SK-N-DZ (cell line): ENCODE measurements at places on chromosomes 1 and 21.

DNA sequence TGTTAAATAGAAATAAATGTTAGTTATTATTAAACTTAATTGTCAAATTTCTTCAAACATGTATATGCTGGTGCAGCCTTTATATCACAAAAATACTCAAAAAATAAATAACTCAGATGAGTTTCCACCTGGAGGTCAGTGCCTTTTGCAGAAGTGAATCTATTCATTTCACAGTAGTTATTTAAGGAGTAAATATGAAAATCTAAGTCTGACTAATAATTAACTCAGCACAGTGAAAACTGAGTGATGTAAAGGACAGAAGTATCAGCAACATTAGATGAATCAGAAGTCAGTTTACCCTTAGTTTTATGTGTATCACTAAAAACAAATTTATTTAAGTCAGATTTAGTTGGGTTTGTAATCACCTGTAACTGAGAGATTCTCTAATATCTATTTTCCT lies 2135.4 kb downstream of the MRPL39 start:
- no peak for DNase-seq

GRCh38 chr1:197469620-197470210 lies 201.7 kb downstream of the CRB1 start:
- no peak for DNase-seq

DNA sequence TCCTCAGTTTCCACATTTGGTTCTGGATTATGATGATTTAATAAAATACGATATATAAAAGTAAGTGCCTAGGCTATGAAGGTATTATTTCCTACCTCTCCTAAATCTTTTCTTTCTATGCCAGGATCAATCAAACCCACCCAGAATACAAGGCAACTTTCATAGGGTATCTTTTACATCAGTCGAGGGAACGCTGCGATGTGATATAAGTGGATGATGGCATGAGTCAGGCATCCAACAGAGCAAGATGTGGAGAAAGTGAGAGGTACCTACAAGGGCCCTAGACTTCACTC lies 781 bp downstream of the TTLL7 start:
- DNase-seq, result no peak

DNA sequence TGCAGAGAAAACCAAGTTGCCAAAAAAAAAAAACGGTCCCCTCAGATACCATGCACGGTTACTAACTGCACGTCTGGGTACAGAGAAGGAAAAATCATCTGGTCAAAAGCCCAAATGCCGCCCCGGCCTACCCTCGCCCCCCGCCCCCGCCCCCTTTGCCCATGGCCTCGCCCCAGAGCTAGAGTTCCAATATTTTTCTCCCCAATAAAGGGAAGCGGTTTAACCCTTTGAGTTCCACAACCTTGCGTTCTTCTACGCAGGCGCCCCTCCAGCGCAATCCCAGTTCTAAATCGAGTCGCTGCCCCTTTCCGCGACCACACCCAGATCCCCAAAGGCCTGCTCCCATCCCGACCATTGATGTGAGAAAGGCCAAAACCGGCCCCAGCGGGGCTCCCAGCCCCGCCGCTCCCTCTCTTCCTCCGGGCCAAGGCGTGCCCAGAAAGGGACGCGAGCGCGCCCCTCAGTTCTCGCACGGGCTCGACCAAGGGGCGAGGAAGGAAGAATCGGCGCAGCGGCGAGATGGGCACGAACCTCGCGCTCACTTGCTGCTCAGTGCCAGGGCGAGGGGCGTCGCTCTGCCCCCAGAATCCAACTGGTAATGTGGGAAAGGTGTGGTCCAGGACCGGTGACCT lies 797 bp downstream of the WDR47 start:
- DNase-seq, result peak; percentile 13

- no peak for DNase-seq
Measured at GRCh38 chr1:46613661-46614603, 2.7 kb downstream of the MOB3C start.

- DNase-seq, result no peak
Measured at GRCh38 chr1:109814993-109815786, 51.5 kb upstream of the EPS8L3 start.

GRCh38 chr1:231702331-231702730 lies 75.7 kb downstream of the DISC1 start:
- no peak for DNase-seq

GRCh38 chr1:225460021-225460736 lies 32.3 kb upstream of the LBR start:
- no peak for DNase-seq

DNA sequence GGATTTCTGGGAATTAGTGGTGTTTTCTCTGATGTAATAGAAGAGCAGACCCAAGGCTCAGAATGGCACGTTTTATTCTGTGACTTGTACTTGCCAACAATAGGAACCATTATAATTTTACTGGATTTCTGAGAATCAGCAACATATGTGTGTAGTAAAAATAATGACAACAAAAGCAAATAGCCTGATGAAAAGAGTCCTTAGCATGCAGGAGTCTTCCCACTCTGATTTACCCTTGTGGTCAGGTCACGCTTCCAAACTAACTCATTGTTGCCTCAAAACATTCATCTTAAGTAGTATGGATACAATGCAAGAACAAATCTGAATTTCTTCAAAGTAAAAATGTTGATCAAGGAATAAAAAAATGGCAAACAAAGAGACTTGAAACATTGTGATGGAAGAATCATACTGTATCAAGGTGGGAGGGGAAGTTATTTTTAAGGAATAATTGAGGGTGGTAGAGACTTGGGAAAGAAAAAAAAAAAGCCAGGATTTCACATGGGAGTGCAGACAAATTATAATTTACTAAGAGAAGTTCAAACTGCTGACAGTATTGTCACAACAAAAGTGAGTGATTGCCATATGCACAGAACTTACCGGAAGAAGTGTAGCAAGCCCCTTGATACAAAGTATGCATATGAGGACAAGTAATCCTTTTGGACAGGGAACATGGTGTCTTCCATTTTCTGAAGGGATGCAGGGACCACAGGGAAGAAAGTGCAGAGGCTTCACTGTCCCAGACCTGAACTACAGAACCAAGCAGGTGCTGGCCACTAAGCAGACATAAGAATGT lies 31.2 kb upstream of the RGL1 start:
- DNase-seq, result no peak

DNA sequence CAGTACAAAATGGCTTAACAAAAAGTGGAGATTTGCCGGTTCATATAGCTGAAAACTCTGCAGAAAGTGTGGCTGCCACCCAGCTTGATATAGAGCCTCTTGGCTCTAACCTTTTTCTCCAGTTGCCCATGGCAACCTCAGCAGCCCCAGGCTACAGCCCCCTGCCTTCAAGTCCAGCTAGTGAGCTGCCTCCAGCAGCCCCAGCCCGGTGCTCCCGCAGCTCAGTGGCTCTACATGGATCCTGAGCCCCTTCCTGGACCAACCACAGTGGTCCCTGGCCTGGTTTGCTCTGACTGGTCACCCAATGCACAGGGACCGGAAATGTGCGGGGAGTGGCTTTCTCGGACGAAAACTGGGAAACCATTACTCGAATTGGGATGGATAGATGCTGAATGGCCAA lies 13.3 kb upstream of the ATF3 start:
- DNase-seq, result no peak

GRCh38 chr1:89085781-89086180 lies 20.8 kb upstream of the GBP1 start:
- peak; percentile 45 for DNase-seq

GRCh38 chr1:209552406-209553264 lies 30.9 kb upstream of the CAMK1G start:
- DNase-seq, result no peak

- no peak for DNase-seq
Measured at GRCh38 chr1:24403806-24404205, 9.8 kb downstream of the STPG1 start.

DNA sequence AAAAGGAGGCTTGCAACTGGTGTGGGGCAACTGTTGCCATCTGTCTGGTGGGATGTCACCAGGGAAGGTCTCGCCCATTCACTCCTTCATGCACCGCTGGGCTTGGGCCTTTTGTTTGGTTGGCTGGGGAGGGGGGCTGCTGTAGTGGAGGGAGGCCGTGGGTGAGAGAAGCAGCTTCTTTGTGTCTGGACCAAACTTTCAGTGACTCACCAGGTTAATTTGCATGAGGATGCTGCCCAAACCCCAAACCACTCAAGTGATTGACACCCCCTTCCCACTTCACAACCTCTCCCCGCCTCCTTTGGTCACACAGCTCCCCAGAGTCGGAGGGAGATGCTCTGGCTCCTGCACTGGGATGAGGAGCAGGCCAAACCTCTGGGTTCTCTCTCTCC lies 19.7 kb downstream of the BTG2 start:
- no peak for DNase-seq

DNA sequence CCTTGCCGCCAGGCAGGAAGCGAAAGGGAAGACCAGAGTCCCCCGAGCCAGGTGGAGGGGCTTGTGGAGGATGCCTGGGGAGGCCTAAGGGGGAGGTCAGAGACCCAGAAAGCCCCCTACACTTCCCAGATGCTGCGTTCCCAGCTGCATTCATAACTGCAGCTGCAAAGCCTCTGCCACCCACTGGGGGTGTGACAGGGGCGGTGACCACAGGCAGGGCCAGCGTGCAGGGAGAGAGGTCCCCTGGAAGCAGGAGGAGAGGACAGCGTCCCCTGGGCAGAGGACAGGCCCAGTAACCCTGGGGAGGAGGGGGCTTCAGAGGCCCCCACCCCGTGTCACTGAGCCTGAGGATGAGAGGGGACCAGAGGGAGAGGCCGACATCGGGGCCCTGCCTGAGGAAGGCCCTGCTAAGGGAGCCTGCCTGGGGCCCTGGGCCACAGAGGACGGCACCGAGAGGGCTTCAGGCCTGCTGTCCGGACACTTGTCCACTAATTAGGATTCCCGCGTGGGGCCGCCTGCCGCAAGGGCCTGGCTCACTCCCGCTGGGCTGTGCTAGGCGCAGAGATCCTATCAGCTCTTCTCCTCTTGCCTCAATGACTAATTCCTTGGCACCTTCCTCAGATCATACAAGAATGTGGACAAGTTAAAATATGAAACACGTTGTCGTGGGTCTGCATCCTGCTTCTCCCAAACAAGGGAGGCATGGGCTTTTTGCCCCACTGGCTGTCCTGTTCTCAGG lies 49.1 kb upstream of the CCDC27 start:
- DNase-seq, result no peak

DNA sequence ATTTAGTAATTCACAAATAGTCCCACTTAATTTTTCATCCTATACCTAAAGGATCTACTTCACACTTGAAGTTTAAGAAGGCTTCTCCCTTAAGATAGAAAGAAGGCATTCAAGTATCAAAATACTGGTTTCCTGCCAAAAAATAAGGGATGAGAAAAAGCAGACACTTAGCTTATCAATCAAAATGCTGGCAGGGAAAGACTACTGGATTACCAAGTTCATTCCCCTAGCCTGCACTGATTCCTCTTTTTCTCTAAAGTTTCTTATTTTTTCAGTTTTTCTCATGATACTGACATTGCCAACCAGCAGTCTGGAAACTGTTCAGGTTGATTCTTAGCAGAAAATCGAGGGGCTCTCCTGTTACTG lies 204.6 kb downstream of the GABPA start:
- no peak for DNase-seq

DNA sequence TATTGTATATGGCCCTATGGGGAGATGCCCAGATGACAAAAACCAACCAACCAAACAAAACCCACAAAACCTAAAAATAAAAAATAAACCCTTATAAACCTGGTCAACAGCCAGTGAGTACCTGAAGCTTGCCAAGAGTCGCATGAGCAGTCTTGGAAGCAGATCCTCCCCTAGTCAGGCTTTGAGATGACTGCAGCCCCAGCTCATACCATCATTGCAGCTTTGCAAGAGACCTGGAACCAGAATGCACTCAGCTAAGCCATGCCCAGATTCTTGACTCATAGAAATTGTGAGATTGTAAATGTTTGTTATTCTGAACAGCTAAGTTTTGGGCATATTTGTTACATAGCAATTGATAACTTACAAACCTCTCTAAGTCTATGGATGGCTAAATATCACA lies 326.8 kb downstream of the HLX start:
- no peak for DNase-seq

DNA sequence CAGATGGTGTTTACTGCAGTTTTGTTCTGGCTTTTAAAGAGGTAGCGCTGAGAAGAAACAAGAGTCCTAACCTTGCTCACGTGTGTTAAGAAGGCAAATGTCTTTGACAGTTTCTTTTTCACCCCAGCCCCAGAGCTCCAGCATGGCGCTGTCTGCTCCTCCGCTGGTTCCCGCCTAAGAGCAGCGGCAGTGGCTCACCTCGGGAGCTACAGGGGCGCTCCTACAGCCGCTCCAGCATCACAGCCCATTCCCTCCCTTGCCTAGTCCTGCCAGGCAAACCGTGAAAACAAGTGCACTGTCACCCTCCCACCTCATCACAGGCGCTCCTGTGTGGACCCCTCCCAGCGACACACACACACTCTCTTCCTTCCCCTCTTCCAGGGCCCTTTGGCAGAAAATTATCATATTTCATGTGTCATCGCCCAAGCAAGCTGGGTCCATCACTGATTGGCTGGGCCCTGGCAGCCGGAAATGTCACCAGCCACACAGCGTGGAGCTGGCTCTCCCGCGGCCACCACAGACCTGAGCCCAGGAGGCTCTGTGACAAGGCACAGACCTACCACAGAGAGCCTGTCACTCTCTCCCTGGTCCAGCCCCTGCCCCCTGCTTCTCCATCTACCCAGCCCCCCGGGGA lies 1.2 kb upstream of the HIVEP3 start:
- peak; percentile 91 for DNase-seq

GRCh38 chr1:215241451-215241850 lies 158.9 kb downstream of the KCNK2 start:
- no peak for DNase-seq

- no peak for DNase-seq
Measured at GRCh38 chr1:1565340-1565739, 9.3 kb downstream of the SSU72 start.

GRCh38 chr1:189834813-189835212 lies 642.9 kb downstream of the BRINP3 start:
- DNase-seq, result no peak

DNA sequence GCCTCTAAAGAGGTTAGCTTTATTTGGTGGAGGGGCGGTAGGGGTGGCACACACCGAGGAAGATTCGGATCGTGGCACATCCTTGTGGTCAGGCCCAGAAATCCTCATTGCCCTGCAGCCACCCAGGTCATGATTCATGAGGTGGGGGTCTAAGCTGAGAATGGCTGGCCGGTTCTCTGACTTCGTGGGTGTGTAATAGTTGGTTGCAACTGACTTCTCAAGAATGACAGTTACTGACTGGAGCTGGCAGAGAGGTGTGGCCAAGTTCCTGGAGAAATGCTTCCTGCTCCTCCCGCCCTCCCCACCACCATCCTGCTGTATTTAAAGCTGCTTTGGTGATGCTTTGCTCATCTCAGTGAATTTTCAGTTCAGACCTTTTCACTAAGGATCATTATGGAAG lies 198.6 kb downstream of the KIF26B start:
- no peak for DNase-seq
